Iris pigment epithelial cell (primary cell): ENCODE measurements at places on chromosomes 2 and 18.

DNA sequence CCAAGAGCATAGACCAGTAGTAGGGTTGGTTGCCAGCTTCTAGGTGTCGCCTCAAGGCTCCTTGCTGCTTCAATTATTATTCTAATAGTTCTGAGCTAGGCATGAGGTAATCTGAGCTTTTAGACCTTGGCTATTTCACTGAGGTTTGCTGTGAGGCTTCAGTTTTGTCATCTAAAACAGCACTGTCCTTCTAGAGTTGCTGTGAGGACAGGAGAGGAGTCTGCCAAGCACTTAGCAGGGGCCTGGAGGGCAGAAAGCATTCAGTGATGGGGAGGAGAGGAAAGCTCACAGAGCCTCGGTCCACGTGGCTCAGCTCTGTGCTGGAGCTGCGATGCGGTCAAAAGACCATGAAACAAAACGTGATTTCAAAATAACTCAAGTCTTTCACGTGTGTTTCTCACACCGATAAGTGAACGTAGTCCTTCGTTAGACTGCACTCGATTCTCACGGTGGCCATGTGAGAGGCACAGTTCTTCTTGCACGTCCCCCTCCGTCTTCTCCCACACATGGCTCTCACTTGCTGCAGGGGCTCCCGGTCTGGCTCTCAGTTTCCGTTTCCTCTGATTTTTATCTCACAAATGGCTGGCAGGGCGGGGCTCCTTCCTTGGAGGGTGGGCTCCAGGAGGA, 113.7 kb downstream of the B3GNT2 start:
- DNase-seq: no peak

DNA sequence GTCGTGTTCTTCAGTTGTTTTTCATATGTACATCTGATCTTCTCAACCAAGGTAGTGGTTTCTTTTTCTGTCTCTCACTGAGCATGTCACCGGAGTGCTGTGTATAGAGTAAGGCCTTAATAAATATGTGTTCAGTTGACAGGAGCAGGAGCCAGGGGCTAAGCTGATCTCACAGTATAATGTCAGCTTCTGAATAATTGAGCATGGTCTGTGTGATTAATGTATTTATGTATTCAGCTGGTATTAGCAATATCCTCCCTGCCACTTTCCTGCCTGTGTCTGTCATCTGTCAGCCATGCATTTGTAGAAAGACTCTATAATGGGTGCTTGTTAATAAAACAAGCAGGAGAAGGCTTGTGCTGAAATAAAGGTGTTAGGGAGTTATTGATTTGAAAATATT, 198.9 kb downstream of the ADCYAP1 start:
- no peak for DNase-seq

DNA sequence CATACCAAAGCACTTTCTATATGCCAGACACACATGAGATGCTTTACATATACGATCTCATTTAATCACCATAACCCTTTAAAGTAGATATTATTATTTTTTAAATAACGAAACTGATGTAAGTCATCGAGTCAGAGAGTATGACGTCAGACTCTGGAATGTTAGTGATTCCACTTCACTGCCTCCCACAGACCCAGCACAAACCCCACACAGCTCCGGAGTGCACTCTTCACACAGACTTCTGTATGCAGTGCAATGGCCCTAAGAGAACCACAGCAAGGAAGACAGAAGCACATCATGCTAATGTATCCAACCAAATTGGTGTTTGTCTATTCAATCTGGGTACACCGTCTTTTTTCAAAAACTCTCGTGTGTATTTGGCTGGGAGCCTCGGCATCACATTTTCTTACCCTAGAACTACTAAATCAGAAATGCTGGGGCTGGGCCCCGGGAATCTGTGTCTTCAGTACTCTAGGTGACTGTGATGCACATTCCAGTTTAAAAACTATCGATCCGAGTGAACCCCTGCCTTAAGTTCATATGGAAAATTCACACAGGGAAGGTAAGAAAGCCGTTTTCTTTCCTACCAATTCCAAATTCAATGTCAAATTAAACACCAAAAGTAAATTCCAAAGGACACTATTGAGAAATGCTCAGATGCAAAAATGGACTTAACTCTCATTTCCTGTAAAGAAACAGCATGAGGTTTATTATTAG, 117.7 kb upstream of the ACVR1C start:
- DNase-seq: peak; percentile 90

DNA sequence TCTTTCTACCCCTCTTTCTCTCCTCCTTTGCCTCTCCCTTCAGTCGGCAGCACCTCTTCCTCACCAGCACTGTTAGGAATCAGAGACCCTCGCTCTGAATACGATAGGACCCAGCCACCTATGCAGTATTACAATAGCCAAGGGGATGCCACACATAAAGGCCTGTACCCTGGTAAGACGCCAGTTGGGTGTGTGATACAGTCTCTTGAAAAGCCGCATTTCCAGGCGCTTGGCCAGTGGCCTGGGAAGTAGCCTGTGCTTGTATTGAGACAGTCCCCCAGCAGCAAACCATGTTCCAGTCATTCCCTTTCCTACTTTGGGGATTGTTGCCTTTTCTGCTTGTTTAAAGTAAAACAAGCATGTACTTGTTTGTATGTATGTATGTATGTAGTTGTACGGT, 118.4 kb upstream of the DAPL1 start:
- DNase-seq: no peak
